Skin of body (tissue), 3 donors: ENCODE measurements at places on chromosomes 6 and 20. TPM values are rescaled to one million over a fixed set of nuclear protein-coding genes. Genes with fewer than 3 reads are reported as not detected.
A peak's percentile ranks its signal among the peaks of the same experiment; 100 is the strongest.

Gene MYB
- 7.8 TPM for total RNA-seq

- DNase-seq: no peak
Measured at GRCh38 chr20:38091441-38092216, 58.1 kb downstream of the RPRD1B start.

- peak; percentile 17 for DNase-seq
Measured at GRCh38 chr20:13788167-13788834, 3.5 kb downstream of the NDUFAF5 start.

DNA sequence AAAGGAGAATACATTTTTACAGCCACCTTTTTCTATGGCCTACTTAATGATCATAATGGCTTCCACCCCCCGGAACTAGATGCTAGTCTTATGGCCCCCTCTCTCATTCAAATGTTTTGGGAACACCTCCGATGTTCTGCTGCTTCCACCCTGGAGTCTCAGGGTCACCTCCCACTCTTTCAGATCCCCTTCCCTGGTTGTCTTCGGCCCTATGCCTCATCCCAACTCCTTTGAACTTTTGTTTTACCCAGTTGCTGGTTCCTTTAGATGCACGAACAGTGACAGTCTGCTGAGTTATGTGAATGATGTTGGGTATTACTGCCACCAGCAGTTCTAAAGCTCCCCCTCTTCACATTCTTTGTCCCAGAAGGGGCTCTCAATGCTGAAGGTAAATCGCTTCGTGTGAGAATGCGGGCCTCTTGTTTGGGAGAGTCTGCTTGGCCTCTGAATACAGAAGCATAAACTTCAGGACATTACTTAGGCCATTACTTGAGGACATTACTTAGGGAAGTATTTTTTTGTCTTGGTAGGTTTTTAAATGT is 309.1 kb downstream of the SOX4 start:
- DNase-seq: no peak

Gene PPP2R5D
- total RNA-seq: 23.8 TPM
